ENCODE measurements at places on chromosomes 5 and 9.

DNA sequence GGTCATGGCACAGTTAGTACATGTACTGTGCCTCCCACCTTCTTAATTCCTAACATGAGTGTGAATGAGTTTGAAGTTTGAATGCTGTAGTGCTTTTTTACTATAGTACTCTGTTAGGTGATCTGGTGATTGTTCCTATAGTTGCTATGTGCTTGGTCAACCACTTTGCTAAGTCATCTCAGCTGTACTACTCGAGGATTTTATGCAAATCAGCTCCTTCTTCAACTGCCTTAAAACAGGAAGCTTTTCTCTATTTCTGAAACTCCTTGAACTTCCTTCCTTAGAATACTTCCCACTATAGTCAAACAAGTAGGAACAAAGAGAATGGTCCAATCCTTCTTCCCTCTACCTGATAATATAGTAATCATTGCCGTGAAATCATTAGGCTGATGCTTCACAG, 219.6 kb downstream of the CTNND2 start:
- DNase-seq = no peak

DNA sequence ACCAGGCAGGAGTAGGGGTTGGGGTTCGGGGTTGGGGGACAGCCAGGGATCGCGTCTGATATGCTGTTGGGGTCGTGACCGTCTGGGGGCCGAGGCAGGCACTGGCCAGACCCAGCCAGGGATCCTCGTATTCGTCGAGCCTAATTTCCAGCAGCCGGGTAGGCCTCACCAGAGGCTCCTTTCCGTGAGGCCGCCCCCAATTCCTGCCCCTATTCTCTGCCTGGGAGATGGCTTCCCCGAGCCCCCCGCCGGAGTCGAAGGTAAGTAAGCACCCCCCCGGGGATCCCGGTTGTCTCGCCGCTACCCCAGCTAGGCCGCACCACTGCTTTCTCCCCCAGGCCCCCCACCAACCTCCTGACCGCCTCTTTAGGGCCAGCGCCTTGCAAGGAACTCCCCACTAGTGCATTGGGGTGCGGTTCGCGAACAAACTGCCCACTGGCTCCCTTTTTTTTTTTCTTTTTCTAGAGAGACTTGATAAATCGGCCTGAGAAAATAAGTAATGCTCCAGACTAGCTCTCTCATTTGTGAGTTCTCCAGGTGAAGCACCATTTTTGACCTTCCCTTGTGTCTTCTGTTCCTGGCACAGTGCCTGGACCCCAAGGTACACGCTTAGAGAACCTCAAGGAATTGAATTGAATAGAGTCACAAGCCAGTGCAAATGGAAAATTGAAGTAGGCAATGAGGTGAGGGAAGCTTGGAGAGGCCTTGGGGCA, 435 bp downstream of the ZNF189 start:
- DNase-seq = no peak

DNA sequence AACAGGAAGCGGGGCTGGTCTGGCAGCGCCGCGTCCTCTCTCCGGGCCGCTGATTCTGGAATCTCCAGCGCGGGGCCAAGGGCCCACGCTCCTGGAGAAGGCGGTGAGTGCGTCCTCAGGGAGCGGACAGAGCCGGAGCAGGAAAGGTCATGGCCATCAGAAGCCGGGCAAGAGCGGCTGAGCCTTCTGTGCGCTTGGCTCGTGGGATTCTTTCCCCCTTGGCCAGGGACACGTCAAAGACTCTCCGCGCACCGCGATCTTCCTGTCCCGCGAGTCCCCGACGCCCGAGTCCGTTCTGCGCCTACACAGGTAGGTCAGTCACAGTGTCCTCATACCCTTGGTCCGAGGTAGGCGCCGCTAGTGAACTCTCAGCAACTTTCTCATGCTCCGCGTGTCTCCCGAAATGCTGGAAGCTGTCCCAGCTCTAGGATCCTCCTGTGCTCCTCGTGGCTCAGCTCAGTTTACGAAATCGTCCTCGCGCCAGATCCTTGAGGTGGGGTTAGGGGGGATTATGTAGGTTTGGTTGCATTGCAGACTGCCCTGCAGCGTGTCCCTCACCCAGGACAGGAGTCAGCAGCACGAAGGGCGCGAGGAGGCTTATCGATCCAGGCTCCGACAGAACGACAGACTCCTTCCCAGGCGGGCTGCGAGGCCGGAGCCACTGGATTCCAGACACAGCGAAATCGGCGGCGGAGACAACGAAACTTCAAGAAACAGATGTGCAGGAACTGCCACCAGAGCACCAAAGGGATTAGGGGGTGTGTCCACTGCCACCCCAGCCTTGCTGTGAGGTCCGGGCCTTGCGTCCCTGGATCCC, 8.7 kb downstream of the LHX6 start:
- no peak for DNase-seq

GRCh38 chr9:108019821-108020220, 530.3 kb upstream of the KLF4 start:
- no peak for DNase-seq

DNA sequence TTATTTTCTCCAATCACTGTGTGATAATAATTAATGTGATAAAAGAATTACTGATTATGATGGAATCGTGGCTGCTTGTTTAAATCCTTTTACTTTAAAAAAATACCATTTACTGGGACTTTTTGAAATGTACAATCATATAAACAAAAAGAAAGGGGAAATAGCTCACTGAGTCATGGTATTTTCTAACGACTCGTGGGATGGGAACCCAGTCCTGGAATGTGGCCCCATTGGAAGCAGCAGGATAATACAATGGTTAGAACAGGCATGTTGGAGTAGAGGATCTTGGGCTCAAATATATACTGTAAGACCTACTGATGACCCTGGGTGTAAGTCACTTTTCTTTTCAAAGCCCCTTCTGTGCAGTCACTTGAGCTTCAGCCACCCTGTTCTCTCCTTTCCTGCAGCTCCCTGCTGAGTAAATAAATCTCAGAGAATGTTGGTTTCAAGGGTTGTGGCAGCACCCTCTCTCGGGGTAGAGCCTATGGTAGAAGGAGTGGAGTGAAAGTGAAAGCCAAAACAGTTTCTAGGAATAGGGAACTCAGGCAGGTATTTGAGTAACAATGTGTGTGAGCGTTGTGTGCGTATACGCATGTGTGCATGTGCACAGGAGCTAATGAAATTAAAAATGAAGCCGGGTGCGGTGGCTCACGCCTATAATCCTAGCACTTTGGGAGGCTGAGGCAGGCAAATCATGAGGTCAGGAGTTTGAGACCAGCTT, 40.8 kb upstream of the LARP1 start:
- DNase-seq = no peak

DNA sequence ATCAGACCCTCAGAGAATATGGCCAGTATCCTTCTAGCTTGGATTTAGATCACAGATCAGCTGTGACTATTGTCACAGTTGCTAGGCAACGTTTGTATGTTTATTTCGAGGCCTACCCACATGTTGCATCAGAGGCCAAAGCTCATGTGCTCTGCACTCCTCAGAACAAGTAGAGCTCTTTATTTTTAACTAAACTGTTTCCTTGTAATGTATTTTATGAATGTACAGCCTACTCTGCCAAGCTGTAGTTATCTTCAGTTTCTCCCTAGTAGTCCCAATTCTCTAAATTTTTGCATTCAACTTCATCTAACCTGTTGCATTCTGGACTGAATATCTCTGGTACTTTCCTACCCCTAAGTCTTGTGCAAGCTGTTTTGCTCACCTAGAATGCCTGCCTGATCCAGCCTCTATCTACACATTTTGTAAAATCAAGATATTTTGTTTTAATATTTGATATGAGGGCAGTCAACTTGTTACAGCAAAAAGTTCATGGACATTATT, 52.8 kb downstream of the CAST start:
- no peak for DNase-seq

DNA sequence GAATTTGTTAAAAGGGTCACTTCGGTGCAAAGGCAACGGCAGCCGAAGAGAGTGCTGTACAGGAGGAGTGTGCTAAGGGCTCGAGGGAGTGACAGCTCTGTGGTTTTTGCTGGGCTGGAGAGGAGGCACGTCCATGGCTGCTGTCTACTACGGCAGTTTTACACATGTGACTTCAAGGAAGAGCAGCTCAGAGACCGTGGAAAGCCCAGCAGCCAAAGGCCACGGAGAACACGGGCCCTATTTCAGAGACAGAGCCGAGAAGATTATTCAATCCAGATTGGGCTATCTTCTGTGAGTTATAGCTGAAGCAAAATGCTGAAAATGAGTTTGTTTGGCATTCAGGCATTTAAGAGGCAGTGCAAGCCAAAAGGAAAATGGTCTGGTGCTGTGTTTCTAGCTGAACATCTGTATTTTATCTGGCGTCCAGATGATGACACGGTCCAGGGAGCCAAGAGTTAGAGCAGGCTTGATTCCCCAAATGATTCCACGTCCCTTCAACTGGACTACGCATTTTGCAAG, 96.4 kb downstream of the RFK start:
- no peak for DNase-seq

DNA sequence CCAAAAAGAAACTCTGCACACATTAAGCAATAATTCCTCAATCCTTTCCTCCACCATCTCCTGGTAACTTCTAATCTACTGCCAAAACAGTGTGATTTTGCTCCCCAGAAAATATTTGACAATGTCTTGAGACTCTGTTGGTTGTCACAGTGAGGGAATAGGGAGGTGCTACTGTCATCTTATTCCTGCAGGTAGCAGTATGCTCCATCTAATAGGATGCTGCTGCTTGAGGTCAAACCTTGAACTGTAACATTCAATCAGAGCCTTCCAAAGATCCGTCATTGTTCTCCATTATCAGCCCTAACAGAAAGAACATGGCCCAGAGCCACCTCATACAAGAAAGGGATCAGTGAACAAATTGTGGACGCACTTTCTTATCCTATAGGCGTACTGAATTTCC, 514.7 kb upstream of the GRIN3A start:
- no peak for DNase-seq

GRCh38 chr9:89555451-89556375, 49.1 kb upstream of the GADD45G start:
- no peak for DNase-seq

DNA sequence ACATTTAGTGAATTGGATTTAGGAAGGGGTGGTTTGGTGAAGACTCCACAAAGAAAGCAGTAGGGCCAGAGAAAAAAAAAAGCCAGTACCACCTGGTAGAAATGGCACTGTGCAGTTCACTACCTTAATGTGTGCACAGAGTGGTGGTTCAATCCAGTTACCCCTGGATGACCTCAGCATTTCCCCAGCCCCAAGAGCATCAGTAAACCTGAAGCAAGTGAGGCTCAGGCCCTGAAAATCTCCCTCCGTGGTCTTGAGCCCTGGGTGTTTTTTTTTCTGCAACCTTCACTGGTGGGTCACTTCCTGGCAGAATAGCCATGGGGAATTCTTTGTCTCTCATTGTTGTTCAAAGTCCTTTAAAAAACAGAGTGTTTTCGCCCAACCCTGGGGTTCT, 202.9 kb downstream of the GADD45G start:
- DNase-seq = no peak

DNA sequence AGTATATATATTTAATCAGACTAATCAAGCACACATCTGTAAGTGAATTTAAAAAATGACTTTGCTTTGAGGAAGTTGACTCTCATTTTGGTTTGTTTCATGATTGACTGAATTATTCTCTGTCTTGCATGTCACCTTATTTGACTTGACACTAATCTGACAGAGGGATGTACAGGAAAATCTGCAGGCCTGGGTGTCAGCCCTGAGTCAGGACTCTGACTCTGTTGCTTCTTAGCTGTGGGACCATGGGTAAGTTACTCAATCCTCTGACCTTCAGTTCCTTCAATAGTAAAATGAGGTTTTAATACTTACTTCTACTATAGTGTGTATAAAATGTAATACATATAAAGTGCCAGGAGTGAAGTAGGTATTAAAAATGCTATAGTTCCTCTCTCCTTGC, 415.9 kb downstream of the ARHGEF28 start:
- no peak for DNase-seq

- no peak for DNase-seq
These were observed 46.5 kb upstream of the MCTP1 start for GRCh38 chr5:95331358-95331757.

GRCh38 chr5:171366645-171367044, 21.0 kb upstream of the NPM1 start:
- no peak for DNase-seq

DNA sequence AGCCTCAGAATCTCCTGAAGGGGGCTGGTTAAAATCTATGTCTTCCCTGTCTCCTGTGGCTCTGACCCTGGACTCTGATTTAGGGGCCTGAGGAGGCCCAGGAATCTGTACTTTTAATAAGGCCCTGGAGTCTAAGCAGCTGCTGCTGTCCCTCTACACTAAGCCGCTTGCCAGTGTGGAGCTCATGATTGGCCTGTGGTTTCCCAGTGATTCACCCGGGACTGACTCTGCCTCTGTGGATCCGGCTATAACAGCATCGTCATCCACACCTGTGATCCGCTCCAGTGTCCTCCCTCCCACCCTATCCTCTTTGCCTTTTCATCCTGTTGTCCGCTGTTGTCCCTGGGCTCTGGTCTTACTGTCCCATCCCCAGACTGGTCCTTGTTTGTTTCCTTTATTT, 3.7 kb downstream of the SLC31A2 start:
- no peak for DNase-seq

DNA sequence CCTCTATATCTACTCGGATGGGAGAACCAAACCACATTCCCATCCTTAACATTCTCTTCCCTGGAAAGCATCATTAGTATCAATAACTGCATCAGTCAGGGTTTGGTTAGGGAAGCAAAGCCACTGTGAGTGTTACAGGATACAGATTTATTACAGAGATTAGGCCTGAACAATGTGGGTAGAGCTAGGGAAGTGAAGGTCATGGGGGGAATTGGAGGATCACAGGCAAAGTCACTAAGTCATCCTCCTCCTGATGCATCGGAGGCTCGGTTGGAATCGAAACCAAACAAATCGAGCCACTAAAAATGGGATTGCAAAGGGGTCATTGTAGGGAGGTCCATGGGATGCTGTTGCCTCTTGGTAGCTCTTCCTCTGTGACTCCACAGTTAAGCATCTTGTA, 61.8 kb upstream of the ZBTB43 start:
- DNase-seq = no peak

GRCh38 chr5:75108931-75109596, 56.7 kb upstream of the GCNT4 start:
- DNase-seq = no peak

DNA sequence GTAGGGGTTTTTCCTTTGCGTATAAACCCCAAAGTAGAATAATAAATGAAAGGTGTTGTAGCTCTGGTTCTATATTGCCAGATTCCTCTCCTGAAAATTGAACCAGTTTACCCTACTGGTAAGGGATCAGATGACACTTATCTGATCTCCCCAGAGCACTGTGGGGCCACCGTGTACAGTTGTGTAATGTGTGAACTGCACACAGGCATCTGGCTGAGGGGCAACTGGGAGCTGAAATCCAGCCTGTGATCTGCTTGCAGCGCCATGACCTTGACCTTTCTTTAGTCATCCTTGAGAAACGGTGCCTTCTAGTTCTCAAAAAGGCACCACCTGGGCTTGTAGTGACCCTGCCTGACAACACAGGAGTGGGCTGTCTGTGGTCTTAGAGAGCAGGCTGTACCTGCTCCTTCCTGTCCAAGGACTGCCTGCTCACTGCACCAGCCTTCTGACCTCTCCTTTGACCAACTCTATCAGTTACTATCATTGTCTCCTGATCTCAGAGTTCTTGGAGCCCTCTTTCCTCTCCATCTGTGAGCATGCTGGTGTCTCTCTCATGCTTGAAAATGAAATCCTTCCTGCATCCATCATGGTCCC, 40.2 kb downstream of the PDE6A start:
- no peak for DNase-seq

Data from stimulated activated CD8-positive, alpha-beta memory T cell treated with anti-CD3 and anti-CD28 coated beads, Interleukin-15, amount 100 ng/mL, for 4 hours (primary cell).